ENCODE measurements at places on chromosomes 3 and 15. TPM values are rescaled to one million over a fixed set of nuclear protein-coding genes. Genes with fewer than 3 reads are reported as not detected.

DNA sequence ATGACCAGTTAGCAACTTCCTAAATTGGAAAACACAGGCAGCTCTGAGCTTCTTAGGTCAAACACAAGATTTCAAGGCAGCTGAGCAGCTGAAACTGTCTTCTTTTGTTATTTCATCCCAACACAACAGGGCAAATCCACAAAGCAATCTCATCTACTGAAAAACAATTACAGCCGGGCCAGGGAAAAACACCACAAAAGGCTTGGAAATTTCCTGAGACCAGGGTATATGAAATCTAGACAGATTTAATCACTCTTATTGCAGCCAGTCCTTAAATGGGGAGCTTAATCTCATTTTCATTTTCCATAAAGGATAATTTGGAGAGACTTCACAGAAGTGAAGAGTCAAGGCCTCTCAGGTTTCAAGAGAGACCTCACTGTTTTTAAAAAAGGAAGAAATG is 181.8 kb downstream of the SSR3 start:
- no peak for DNase-seq

The CPLX3 gene
- total RNA-seq = not detected

- no peak for DNase-seq
These were observed 49.2 kb downstream of the TPRA1 start for GRCh38 chr3:127541320-127541719.

- no peak for DNase-seq
These were observed 37.2 kb upstream of the ACAD9 start for GRCh38 chr3:128841926-128842920.

The MCF2L2 gene
- 0.67 TPM for total RNA-seq

GRCh38 chr15:70127770-70128413 is 30.2 kb upstream of the TLE3 start:
- DNase-seq = no peak

The CPN2 gene
- total RNA-seq = not detected
